HCT116 (cell line): ENCODE measurements at places on chromosomes 6 and 20. TPM values are rescaled to one million over a fixed set of nuclear protein-coding genes. Genes with fewer than 3 reads are reported as not detected.

- no peaks in the 10 kb centered on the region for H3K27me3 ChIP-seq
- no peak overlapping the region for H3K4me3 ChIP-seq
- no peak overlapping the region for H3K27ac ChIP-seq
- H3K4me1 ChIP-seq, result peaks cover 25% of the 10 kb centered on the region
- H3K36me3 ChIP-seq, result no peaks in the 10 kb centered on the region
Observed at GRCh38 chr6:42696526-42697267, 25.7 kb downstream of the PRPH2 start.

Gene ZBTB12
- 10.3 TPM for total RNA-seq

- H3K4me1 ChIP-seq, result peaks cover 34% of the 10 kb centered on the region
- H3K36me3 ChIP-seq, result peaks cover 38% of the 10 kb centered on the region; the same call in 1 of the 2 replicates
- H3K27me3 ChIP-seq, result no peaks in the 10 kb centered on the region
- DNase-seq, result peak; percentile 38
- H3K4me3 ChIP-seq, result no peak overlapping the region
- no peak overlapping the region for H3K27ac ChIP-seq
Observed at GRCh38 chr6:34414999-34415858, 10.6 kb downstream of the RPS10 start.

Gene EPHA7
- total RNA-seq, result not detected

- H3K27me3 ChIP-seq, result no peaks in the 10 kb centered on the region
- peak; percentile 32 for DNase-seq
- no peak within 1 kb of the TSS for H3K27ac ChIP-seq
- peaks cover 10% of the 10 kb centered on the region; the same call in 1 of the 2 replicates for H3K4me1 ChIP-seq
- H3K4me3 ChIP-seq, result peak within 1 kb of the TSS; percentile 55
- no peaks in the 10 kb centered on the region for H3K36me3 ChIP-seq
Observed at GRCh38 chr6:83511901-83512681, at the start of gene PRSS35. Gene PRSS35 (plus strand): TSS chr6:83512534. CDS start chr6:83523442, 10,908 bp downstream.

GRCh38 chr6:14193524-14193923 is 76.0 kb downstream of the CD83 start:
- no peaks in the 10 kb centered on the region for H3K36me3 ChIP-seq
- no peak overlapping the region for H3K27ac ChIP-seq
- DNase-seq, result no peak
- H3K27me3 ChIP-seq, result no peaks in the 10 kb centered on the region
- no peaks in the 10 kb centered on the region for H3K4me1 ChIP-seq

Gene LAMA5
- 321 TPM for total RNA-seq

DNA sequence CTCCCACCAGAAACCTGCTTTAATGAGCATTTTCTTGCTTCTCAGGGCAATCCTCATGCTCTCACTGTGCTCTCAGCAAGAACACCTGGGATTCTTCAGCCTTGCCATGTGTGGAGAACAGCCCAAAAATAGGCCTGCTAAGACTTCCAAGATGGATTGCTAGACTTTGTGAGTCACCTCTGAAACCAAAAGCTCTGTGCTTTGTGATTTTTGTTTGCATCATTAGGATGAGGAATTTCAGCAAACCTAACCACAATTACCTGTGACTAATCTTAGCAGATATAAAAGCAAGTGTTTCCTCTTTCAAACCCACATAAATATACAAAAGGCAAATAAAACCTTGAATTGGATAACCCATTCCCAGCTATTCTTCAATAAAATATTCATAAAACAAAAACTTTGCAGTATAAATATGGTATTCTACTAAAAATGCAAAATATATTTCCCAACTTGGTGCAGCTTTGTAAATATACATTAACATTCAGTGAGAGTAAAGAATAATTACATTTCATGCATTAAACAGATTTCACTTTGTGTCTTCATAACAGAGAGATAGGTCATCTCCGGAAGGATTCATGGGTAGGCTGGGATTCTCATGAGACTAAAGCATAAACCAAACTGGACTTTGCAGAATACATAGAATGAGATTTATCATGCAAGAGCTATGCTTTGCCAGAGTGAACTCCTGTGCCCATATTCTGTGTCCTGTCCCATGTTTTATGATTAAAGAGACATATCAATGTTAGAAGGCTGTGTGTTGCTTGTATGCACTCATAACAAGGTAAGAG is 33.5 kb downstream of the TPBG start:
- peak; percentile 89 for DNase-seq
- H3K27ac ChIP-seq, result peak overlapping the region; percentile 78
- H3K4me1 ChIP-seq, result peaks cover 42% of the 10 kb centered on the region
- H3K36me3 ChIP-seq, result no peaks in the 10 kb centered on the region
- H3K27me3 ChIP-seq, result no peaks in the 10 kb centered on the region

DNA sequence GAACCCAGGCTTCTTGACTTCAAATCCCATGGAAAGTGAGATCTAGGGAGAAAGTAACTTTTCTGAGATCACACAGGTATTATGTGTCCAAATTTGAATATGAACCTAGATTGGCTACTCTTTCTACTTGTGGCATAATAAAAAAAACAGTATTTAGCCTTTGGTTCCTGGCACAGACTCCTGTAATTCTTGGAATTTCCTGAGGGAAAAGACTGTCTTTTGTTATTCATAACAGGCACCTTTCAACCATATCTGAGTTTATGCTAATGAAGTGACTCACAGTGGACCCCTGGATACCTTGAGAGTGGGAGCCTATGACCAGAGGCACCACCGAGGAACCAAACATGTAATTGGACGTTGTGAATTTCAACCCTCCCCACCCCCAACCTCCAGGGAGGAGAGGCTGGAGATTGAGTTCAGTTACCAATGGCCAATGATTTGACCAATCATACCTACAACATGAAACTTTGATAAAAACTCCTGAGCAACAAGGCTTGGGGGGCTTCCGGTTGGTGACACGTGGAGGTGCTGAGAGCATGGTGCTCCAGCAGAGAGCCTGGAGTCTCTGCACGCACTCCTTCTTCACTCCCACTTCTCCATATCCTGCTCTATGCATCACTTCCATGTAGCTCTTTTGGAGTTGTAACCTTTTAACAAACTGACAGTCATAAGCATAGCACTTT is 48.8 kb downstream of the LAMA4 start:
- no peak for DNase-seq
- H3K27ac ChIP-seq, result no peak overlapping the region
- H3K4me1 ChIP-seq, result peaks cover 47% of the 10 kb centered on the region
- no peak overlapping the region for H3K4me3 ChIP-seq

GRCh38 chr6:139483079-139483478 is 108.6 kb upstream of the CITED2 start:
- DNase-seq, result no peak
- H3K4me3 ChIP-seq, result no peak overlapping the region
- no peaks in the 10 kb centered on the region for H3K36me3 ChIP-seq
- no peak overlapping the region for H3K27ac ChIP-seq
- no peaks in the 10 kb centered on the region for H3K27me3 ChIP-seq
